Uterus (tissue), 4 donors: ENCODE measurements at places on chromosomes 2 and 18.

DNA sequence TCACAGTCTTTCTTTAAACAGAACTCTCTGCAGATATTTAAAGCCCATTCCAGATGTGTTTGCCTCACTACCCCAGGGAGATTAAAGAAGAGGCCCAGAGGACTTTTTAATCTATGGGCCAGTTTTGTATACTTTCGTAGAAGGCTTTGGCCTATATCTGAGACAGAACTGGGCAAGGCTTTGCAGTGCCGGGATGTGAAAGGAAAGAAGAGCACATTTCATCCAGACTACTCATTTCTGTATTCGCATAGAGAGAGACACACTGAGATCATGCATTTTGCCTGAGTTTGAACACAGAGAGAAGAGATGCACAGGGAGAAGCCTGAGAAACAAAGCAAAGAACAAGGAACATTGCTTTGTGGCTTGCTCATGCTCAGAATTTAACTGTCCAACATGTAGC is 54.9 kb upstream of the SLC5A7 start:
- no peak for DNase-seq

- no peak for DNase-seq
Observed at GRCh38 chr2:235066895-235067294, 115.1 kb downstream of the SH3BP4 start.

GRCh38 chr2:229714080-229714735 is at the start of gene DNER:
Gene DNER (minus strand): TSS chr2:229714555. CDS start chr2:229714423, 132 bp downstream.
- no peak for DNase-seq

- DNase-seq: no peak
Observed at GRCh38 chr18:72155327-72155726, 388.8 kb downstream of the CBLN2 start.

GRCh38 chr18:62973689-62974088 is 258.3 kb downstream of the PHLPP1 start:
- no peak for DNase-seq

GRCh38 chr2:171411791-171412483 is 21.9 kb downstream of the METTL8 start:
- DNase-seq: no peak

DNA sequence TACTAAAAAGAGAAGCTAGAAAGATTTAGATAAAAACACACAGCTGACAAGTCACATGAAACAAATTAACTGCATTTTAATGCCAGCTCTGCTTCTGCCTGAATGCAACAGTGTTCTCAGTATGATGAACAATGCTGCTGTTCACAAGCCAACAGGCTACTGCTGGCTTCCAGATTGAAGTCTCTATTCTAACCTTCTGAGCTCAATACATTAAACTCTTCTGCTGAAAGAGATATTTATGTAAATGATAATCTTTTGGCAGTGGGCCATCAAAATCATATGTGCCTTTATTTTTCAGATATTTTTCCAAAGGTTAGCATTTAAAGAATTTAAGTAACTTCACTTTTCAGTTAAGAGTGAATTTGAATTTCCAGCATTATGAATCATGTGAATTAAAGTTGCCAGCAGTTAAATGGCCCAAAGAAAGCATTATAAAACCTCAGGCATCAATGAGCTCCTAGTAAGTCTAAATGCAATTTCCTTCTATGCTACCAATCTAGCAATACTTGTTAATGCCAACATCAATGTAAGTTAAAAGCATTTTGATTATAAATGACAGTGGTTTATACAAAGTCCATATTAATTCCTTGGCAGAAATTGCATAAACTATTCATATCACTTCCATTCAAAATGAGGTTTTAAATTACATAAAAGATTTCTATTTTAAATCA is 72.4 kb downstream of the ID2 start:
- DNase-seq: no peak

DNA sequence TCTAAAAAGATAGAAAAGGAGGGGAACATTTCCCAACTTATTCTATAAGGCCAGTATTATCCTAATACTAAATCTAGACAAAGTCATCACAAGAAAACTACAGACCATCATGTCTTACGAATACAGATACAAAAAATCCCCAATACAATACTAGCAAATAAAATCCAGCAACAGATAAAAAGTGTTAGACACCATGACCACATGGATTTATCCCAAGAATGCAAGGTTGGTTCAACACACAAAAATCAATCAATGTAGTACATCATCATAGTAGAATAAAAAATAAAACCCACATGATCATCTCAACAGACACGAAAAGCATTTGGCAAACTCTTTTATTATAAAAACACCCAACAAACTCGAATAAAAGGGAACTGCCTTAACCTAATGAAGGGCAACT is 18.5 kb downstream of the SLC66A2 start:
- DNase-seq: no peak

DNA sequence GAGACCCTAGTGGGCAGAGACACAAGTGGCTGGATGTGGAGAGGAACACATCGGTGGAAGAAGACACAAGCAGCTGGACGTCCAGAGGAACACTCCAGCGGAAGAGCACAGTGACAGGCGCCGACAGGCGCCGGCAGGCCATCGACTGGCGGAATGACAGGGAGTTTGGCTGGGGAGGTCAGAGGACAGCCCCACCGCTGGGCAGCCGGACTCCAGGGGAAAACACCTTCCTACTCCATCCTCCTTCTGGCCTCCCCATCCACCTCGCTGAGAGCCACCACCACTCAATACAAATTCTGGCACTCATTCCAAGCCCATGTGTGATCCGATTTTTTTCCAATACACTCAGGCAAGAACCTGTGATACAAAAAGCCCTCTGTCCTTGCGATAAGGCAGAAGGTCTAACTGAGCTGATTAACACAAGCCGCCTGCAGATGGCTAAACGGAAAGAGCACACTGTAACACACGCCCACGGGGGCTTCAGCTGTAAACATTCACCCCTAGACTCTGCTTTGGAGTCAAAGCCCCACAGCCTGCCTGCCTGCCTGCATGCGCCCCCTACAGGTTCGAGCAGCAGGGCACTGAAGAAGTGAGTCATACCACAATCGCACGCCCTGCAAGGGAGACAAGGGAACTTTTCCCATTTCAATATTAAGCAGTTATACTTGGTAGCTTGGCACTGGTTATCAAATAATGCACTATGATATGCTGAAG is 50.2 kb upstream of the LRP1B start:
- DNase-seq: no peak

DNA sequence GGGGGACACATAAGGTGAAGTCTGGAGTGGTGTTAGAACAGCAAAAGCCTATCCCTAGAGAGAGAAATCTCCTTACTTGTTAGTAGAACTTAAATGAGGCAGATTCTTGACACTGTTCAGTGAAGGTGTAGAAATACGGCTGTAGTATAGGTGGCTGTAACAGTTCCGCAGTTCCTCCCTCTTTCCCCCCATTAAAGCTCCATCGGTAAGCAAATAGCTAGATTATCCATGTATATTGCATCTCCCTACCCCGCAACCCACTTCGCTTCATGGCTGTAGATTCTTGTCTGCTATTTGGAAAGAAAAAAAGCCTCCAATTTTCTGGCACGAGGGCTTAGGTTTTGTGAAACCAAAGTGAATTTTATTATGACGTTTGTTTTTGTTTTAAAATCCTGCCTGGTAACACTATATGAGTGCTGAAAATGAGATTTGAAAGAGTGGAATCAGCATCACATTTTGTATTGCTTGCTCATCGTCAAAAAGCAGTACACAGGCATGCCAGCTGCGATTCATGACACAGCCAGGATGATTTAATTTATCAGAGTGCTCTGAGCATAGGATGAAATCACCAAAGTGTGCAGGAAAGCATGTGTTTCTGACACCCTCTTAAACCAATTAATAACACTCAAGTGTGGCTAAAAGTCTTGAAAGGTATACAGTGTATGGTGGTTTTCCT is 1.4 kb downstream of the FAM171B start:
- DNase-seq: no peak

GRCh38 chr2:154161286-154161685 is 289.6 kb downstream of the GALNT13 start:
- no peak for DNase-seq

- DNase-seq: no peak
Observed at GRCh38 chr2:12397854-12398253, 318.9 kb upstream of the TRIB2 start.

DNA sequence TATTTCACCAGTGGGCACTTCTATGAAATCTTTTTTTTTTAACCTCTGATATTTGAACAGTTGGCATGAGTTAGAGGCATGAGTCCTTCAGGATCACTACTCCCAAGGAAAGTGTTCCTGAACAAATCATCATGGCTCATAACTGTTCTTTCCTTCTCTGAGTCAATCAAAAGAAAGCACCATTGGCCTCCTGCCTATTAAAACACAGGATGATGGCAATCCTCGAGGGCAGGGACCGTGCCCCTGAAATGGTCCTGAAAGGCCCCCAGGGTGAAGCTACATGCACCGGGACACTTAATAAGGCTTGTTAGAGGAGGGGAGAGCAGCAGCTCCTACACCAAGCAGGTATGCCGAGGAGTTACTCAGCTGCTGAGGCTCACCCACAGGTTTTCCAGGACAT is 43.5 kb downstream of the SLC14A2 start:
- no peak for DNase-seq

DNA sequence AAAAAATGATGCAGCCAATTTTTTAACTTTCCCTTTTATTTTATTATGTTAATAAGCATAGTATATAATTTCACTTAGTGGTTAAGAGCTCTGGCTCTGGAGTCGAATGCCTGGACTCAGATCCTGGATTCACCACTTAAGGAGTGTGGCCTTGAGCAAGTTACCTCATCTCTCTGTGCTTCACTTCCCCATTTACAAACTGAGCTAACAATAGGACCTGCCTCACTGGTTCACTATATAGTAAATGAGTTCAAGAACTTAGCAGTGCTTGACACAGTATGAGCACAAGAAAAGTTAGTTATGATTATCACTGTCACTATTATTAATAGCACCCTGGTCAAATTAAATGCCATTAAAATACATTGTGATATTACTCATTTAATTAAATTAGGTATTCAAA is 30.6 kb downstream of the SCN3A start:
- DNase-seq: no peak

DNA sequence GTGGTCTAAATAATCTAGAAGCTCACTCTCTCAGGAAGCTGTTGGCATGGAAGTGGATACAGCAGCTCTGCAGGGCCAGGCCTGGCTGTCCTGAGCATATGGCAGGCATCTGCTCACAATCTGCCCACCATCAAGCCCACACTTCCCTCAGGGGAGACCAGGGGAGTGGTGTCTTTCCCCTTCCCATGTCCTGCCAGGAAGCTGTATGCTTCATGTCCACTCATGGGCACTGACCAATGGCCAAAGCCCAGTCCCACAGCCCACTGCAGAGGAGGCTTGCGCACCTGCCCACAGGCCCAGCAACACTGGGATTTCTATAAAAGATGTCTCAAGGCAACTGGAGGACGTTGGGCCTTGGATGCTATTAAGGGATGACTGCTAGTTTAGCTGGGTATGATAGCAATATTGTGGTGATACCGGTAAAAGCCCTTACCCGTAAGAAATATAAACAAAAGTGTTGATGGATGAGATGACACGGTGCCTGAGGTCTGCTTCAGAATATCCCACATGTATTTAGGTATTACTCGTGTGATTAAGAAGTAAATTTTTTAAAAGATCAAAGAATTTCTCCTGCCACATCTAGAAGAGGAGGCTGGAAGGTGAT is 106.7 kb upstream of the CTDP1 start:
- DNase-seq: peak; percentile 6

- DNase-seq: peak; percentile 39
Observed at GRCh38 chr2:226187616-226188015, 612.0 kb downstream of the IRS1 start.

- no peak for DNase-seq
Observed at GRCh38 chr2:208129744-208130711, at the start of gene CRYGC. Gene CRYGC (minus strand): TSS chr2:208129828. CDS start chr2:208129792, 36 bp downstream.

DNA sequence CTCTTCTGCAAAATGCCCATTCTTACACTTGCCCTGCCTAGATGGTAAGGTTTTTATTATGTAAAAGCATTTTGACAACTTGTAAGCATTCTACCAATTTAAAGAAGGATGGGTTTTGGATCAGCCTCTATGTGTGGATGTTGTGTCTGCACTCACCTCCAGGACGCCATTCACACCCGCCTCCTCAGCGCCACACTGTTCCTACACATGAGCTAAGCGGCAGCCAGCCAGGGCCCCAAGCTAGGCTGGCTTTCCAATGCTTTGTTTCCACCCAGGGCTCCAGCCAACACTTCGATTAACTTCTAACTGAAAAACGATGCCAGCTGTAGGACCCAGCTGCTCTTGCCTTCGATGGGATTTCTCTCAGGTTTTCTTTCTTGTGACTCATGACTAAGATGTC is 73.3 kb upstream of the FZD7 start:
- DNase-seq: no peak

GRCh38 chr2:1026141-1026540 is 75.5 kb downstream of the SNTG2 start:
- no peak for DNase-seq

DNA sequence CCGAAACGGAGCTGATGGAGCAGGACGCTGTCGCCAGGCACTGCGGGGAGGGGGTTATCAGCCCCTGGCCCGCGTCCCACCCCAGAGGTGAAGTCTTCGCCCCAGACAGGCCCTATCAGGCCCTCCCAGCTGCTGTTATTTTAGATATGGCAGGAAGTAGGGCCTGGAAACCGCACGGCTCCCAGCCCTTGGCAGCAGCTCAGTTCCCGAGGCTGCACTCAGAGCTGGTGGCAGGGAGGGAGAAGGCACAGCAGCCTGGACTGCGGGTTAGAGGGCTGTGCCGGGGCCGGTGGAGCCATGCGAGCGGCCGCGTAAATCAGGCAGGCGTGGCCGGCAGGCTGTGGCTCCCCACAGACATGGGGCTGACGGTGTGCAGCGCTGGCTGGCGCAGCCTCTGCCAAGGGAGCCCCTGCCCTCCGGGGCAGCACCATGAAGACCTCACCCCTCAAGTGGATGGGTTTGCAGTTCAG is 111.4 kb downstream of the NFATC1 start:
- peak; percentile 66 for DNase-seq

GRCh38 chr2:172774302-172774701 is 38.7 kb downstream of the RAPGEF4 start:
- DNase-seq: no peak

DNA sequence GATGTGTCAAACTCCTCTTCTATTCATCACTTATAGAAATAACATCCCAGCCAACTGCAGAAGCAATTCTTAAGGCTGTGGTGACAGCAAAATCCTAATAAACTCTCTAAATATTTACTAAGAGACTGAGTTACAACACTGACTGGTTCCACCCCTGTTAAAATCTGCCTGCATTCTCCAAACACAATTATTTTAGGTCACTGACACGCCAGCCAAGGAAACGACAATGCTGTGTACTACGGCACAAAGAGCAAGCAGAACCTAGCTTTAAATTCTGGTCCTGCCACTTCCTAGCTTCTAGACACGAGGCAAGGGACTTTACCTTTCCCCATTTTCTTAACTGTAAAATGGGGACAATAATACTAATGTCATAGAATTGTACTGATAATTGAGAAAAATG is 4.1 kb downstream of the CYRIA start:
- DNase-seq: no peak

GRCh38 chr2:54946220-54946805 is 103.9 kb downstream of the RTN4 start:
- no peak for DNase-seq

- no peak for DNase-seq
Observed at GRCh38 chr2:110115291-110116032, at the start of gene MALL. Gene MALL (minus strand): TSS chr2:110115822. CDS start chr2:110115792, 30 bp downstream.
